T-cell (primary cell): ENCODE measurements at places on chromosomes 16 and 17. TPM values are rescaled to one million over a fixed set of nuclear protein-coding genes. Genes with fewer than 3 reads are reported as not detected.

GRCh38 chr17:72631568-72631948 is 460.9 kb downstream of the SLC39A11 start:
- no peak for DNase-seq
- no peak overlapping the region for H3K4me3 ChIP-seq
- H3K4me1 ChIP-seq: peaks cover 17% of the 10 kb centered on the region

DNA sequence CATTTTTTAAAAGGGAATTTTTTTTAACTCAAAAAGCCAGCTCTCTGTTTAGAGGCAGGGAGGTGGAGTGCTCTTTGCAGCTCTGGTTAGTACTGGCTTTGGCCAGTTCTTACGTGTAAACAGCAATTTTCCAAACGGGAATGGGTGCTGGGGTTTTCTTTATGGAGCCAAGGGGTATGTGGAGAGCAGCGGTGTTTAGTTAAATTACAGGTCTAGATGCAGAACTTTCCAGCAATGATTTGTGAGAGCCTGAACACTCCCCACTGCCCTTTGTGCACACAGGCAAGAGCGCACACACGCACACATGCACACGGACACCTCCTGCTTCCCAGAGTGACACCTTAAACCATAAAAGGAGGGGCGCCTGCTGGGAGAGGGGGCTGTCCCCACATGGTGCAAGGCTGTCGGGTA is 140.2 kb downstream of the MSI2 start:
- H3K27me3 ChIP-seq: no peaks in the 10 kb centered on the region
- no peak overlapping the region for H3K27ac ChIP-seq
- H3K4me3 ChIP-seq: no peak overlapping the region
- no peaks in the 10 kb centered on the region for H3K4me1 ChIP-seq
- no peak for DNase-seq
- H3K36me3 ChIP-seq: peaks cover 6% of the 10 kb centered on the region

- no peak overlapping the region for H3K27ac ChIP-seq
- peaks cover 6% of the 10 kb centered on the region for H3K4me1 ChIP-seq
- H3K4me3 ChIP-seq: no peak overlapping the region
- peaks cover 65% of the 10 kb centered on the region for H3K27me3 ChIP-seq
Measured at GRCh38 chr17:79046916-79047280, 22.9 kb downstream of the C1QTNF1 start.

DNA sequence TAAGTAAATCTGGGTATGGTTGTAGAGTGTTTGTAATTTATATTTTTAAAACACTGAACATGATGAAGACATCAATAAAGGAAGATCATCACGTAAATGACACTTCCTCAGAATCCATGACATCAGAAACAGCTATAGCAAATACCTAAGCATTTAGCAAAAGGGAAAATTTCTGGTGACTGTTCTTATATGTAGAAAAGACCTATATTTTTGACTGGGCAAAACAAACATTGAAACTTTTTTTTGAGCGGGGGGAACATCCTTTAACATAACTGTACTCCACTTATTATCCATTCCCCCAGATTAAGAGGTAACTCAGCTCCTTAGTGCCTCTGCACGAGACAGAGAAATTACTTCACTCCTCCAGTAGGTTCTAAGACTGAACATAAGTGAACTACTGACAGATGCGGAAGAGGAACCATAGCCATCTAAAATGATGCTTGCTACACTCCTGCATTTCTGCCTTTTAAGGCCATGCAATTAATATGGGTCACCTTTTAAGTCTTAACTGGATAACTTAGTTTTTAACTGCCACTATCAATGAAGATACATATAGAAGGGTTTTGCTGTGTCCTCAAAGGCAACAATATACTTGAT is 9.4 kb downstream of the CRYBA1 start:
- no peak for DNase-seq
- no peak overlapping the region for H3K4me3 ChIP-seq
- H3K27ac ChIP-seq: no peak overlapping the region
- H3K27me3 ChIP-seq: no peaks in the 10 kb centered on the region
- H3K36me3 ChIP-seq: no peaks in the 10 kb centered on the region

Gene KRT12
- 0.10 TPM for total RNA-seq

Gene EIF1
- total RNA-seq: 962 TPM
